ENCODE measurements at places on chromosomes 1 and 21.

DNA sequence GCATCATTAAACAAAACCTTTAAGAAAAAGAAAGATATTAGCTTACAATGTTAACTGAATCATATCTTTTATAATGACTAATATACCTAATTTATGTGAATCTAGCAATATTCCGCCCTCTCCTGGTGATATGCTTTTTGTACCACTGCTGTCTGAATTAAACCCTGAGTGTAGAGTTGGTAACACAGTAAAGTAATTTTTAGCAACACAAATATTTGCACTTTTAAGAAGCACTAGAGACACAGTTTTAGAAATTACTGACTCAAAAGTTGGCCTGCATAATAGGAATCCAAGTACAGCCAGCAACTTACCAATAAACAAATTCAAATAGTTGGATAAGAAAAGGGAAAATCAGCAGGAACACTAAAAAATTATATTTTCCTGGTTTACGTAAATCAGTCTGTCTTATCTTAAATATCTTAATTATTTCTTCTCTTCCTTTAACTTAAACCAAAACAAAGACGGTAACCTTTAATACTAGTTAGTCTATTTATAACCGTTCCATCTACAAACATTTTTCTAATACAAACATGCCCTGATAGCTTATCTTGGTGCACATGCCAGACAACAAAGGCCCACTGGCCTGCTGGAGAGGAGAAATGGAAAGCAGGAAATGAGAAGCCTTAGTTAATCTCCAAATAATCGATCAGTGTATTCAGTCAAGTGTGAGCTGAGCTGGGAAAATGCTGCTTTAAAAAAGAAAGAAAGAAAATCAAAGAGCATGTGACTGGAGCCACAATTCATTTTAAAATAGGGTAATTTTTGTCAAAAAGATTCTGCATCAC, 246.0 kb downstream of the RERE start:
- DNase-seq: no peak

DNA sequence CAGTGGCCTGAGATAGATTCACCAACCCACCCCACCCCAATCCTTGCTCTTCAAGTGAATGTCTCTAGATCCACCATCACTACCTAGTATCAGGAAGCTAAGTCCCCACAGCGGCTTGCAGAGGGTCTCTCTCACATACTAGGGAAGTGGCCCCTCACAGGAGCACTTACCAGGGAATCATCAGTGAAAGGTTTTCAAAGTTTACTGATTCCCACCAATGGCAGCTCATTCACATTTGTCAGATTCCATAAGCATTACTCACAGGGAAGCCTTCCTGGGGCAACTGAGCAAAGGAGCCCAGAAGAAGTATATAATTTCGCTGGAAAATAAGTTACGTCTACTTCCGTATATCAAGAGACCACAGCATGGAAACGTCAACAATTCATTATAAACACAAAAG, 120.8 kb downstream of the GREM2 start:
- no peak for DNase-seq

DNA sequence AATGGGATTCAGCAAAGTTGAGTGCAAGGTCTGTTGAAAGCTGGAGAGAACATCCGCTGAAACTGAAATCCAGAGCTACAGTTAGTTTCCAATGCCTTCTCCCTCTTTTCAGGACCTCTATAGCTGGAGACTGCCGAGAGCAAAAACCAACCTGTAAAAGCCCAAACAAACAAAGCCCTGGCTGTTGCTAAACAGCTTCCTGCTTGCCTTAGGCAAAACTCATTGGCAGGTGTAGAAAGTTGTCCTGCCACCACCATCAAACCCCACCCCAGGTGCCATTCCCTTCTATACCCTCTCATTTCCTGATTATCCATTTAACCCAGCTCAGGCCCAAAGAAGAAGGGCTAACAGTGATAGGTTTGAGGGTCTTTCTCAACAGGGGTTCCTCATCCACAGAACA, 24.7 kb downstream of the SCYL3 start:
- no peak for DNase-seq

- no peak for DNase-seq
Measured at GRCh38 chr1:81351864-81352263, 448.9 kb upstream of the ADGRL2 start.

- no peak for DNase-seq
Measured at GRCh38 chr1:208604295-208604694, 360.1 kb upstream of the PLXNA2 start.

DNA sequence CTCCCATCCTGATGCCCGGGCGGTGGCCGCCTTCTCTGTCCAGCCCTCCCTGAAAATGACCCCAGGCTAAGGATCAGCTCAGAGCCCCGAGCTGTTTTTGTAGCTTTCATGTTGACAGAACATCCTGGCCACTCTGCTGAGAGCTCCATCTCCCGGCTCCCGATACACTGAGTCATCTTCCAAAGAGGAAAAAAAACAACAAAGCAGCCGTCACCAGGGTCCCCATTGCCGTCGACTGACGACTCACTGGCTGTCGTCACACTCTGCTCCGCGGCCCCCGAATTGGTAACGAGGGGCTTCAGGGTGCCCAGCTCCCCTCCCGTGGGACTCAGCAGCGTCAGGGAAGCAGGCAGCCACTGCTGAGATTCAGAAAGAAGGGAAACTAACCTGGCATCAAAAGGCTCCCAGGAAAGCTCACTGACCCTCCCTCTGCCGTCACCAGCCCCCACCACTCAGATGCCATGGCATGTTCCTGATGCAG, 67.2 kb downstream of the CD46 start:
- no peak for DNase-seq

DNA sequence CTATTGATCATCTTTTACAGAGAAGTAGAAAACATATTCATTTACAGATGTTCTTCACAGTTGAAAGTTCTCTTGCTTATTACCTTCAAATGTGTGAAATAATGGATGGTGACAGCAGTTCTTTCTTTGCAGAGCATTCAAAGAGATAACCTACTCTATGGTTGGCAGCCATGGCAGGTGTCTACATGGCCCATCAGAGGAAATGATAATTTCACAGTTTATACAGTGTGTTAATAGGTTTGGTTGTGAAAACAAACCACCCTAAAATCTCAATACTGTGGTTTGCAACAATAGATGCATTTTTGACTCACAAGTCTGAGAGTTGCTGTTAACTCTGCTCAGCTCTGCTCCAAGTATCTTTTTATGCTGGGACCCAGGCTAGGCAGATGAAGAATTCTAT, 241.2 kb upstream of the SAMSN1 start:
- DNase-seq: no peak

DNA sequence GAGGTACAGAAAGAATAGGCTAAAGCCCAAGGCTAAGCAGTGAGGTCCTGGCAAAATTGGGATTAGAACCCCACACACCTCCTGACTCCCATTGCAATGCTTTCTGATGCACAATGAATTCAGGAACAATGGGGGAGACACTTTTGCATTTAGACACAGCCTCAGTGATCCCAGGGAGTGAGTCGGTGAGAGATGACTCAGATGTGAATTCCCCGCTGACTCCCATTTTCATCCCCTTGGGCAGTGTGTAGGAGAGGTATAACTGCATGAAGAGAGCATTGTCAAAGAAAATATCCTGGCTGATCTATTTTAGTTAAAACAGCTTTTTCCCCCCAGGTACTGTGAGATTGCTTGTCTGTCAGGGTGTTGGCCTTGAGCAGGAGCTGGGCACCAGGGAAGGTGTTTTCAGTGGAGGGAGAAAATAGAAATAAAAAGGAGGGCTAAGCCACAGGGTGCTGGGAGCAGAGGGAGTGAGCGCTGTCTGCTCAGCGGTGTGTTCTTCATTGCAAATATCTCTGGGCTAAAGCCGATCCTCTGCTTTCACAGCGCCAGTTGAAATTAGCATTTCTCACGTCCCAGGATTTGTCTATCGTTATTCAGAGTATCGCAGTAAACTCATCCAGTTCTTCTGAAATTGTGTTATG, 247.7 kb upstream of the PTBP2 start:
- DNase-seq: no peak

GRCh38 chr1:202575918-202576653, 134.2 kb downstream of the SYT2 start:
- no peak for DNase-seq

GRCh38 chr1:209059981-209060380, 523.5 kb upstream of the CAMK1G start:
- DNase-seq: no peak

- no peak for DNase-seq
Measured at GRCh38 chr1:183365093-183365492, 53.1 kb downstream of the NMNAT2 start.

- no peak for DNase-seq
Measured at GRCh38 chr21:27495836-27496235, 528.9 kb upstream of the ADAMTS5 start.

- no peak for DNase-seq
Measured at GRCh38 chr1:46802901-46803574, 4.2 kb downstream of the CYP4B1 start.

DNA sequence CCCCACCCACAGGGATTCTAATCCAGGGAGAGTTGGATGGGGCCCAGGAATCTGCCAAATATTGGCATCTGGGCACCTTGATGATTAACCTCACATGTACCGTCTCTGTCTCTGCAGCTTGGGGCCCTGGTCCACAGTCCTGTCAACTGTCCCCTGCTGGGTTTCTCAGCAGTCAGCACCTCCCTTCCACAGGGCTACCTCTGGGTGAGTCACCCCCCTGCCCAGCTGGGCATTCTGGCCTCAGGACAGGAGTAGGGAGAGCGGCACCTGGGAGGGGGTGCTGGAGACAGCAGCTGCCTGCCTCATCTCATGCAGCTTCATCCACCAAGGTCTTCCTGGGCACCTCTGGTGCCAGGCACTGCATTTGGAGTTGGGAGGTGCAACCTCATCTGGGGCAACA, 100.6 kb upstream of the ACTL8 start:
- no peak for DNase-seq

GRCh38 chr21:31665397-31665796, 5.9 kb downstream of the SOD1 start:
- no peak for DNase-seq

DNA sequence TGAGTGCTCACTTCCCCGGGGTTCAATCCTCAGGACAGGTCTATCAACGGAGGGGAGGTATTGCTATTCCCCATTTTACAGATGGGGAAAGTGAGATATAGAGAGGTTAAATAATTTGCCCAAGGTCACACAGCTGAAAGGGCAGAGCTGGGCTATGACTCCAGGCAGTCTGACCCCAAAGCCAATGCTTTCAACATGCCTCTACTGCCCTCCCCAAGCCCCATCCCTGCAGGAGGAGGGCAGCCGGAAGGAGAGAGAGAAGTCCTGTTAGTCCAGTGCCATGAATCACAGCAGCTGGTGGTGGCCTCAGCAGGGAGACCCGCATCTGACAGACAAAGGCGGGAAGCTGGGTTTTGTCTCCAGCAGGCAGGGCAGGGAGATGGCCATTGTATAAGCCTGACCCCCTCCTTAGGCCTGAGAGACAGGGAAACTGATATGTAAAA, 20.0 kb upstream of the CLIC4 start:
- DNase-seq: no peak

- no peak for DNase-seq
Measured at GRCh38 chr1:67110352-67110751, 24.4 kb downstream of the C1orf141 start.

DNA sequence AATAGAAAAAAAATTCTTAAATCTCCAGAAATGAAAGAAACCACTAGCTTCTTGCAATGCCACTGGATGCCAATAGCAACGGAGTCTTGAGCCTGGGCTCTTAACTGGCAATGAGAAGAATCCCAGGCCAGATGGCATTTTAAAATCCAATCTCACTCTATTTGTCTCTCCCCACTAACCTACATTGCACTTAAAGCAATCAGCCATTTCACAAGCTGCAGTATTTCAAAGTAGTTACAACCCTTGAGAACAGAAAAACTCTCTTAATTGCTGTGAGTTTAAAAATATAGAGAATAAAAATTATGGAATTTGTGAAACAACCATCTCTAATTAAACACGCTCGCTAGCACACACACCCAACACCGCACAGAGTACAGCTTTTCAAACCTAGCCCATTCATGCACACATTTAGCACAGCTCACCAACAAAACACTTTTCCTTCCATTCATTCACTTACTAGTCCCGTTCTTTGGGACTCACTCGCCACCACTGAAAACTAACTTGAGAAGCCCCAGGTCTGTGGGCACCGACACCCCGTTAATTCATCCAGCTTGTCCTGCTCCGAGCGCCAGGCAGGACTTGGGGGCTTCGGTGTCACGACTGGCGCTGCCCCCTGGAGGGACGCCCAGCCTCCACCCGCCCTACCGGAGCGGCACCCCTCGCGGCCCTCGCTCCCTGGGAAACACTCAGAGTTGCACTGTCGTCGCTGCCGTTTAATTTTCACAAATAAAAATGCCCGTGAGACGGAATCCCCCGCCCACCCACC, 1.0 kb downstream of the DDAH1 start:
- no peak for DNase-seq

DNA sequence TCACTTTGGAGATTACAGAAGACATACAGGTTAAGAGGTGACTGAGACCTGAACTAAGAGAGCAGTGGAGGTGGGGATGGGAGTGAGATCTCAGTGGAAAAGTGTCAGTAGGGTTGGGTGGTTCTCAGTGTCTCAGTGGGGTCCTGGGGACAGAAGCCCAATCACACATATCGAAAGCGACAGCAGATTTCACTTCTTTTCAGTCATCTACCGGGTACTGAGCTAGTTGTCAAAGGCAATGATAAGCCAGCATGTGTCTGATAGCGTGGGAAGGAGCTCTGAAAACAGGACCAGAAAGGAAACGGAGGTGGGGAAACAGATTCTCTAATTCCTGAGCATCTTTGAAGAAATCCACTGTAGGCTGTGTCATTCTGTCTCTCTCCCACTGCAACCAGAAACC, 59.5 kb downstream of the RHOU start:
- DNase-seq: no peak

All from T-cell (primary cell).